ENCODE measurements at places on chromosomes 3 and 15.

DNA sequence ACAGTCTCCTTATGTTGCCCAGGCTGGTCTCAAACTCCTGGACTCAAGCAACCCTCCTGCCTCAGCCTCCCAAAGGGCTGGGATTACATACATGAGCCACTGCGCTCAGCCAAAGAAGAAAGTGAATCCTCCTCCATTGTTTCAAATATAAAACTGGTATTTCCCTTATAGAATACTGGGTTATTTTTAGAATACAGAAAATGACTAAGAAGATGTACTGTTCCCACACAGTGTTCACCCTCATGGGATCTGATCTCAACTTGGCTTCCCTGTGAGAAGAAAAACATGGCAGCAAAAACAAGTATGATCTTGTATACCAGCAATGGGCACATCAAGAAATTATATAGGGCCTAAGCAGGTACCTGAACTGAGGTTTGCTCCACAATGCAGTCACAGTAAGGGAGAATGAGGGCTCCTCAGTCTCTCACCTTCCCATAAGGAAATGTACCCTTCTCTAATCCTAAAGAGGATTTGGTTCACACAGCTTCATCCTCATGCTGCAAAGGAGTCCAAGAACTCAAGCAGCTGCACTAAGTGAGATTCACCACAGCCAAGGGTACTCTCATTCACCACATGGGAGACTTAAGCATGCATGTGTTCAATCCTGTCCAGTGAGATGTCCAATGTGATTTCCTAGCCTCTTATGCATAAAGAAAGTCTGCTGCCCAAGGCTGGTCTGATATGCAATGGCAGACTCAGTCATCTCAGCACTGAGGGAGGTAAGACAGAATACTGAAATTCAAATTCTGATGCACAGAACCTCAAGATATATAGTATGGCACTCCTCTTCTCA is 25.8 kb downstream of the USP4 start:
- no peak for DNase-seq

DNA sequence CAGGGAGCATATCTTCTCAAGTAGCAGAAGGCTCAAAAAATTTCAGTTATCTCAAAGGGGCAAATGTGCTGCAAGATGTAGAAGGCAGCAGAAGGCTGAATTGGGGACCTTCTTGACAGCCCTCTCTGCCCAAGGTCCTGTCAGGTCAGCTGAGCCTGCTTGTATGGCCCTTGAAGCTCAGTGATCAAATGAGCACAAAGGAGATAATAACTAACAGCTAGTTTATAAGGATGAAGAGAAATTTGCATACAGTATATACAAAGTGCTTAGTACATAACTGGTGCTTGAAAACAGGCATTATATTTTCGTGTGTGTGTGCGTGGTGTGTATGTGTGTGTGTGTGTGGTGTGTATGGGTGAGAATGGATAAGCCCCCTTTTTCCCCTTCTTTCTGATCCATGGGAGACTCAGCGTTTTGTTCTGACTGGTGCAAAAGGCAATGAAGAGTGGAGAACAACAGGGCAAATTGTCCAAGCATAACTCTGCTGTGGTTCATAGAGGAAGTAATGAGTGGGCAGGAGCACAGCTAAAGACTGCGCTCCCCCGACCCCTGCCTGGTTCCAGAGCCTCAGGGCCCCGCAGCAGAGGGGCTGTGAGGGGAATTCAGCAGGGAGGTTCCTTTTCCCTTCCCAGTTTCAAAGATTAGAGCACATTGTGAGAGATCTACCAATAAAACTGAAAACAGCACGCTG is 356.8 kb upstream of the NR2F2 start:
- no peak for DNase-seq

DNA sequence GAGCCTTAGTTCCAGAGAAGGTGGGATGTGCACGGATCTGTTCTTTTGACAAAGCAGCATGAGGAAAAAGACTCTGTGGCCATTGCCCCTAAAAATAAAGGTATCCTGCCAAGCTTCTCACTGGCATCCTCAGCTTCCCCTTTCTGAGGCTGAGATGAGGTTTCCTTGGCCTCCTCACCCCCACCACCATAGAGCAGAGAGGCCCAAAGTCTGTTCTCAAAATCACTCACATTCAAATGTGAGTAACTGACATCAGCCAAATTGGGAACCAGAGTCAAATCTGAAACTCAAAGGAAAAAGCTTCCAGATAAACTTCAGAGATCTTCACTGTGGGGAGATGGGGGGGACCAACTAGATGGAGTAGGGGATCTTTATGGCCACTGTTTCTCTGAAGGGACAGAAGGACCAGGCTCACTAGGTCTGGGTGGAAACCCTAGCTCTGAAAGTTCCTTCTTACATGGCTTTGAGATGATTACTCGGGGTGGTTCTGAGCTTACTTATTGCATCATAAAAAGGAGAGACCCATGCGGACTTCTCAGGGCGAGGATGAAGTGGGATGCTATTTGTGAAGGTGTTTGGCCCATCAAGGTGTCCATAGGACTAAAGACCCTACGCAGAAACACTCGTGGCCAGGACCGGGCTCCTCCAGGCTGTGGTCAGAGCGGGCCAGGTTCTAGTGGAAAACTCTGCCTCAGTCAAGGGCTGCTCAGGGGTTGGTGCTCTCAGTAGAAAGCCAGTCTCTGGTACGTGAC is 61.5 kb upstream of the MEF2A start:
- no peak for DNase-seq

DNA sequence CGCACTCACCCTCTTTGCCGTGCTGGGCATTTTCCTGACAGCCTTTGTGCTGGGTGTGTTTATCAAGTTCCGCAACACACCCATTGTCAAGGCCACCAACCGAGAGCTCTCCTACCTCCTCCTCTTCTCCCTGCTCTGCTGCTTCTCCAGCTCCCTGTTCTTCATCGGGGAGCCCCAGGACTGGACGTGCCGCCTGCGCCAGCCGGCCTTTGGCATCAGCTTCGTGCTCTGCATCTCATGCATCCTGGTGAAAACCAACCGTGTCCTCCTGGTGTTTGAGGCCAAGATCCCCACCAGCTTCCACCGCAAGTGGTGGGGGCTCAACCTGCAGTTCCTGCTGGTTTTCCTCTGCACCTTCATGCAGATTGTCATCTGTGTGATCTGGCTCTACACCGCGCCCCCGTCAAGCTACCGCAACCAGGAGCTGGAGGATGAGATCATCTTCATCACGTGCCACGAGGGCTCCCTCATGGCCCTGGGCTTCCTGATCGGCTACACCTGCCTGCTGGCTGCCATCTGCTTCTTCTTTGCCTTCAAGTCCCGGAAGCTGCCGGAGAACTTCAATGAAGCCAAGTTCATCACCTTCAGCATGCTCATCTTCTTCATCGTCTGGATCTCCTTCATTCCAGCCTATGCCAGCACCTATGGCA is 41.1 kb upstream of the CSTA start:
- no peak for DNase-seq

GRCh38 chr3:8987645-8988383 is 24.5 kb upstream of the RAD18 start:
- peak; percentile 57 for DNase-seq

DNA sequence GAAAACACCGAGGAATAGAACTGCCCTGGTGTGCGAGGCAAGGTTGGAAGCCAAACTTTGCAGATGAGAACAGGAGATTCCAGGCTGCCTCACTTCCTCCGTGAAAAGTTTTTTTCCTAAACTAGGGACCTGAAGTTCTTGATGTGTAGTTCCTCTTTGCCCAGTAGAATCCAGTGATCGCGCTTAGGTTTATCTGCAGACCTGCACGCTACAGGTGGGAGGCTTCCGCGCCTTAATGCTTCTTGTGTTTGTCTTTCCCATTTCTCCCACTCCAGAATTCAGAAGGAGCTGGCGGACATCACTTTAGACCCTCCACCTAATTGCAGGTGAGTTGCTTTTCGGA is 5.4 kb downstream of the UBE2E1 start:
- no peak for DNase-seq

DNA sequence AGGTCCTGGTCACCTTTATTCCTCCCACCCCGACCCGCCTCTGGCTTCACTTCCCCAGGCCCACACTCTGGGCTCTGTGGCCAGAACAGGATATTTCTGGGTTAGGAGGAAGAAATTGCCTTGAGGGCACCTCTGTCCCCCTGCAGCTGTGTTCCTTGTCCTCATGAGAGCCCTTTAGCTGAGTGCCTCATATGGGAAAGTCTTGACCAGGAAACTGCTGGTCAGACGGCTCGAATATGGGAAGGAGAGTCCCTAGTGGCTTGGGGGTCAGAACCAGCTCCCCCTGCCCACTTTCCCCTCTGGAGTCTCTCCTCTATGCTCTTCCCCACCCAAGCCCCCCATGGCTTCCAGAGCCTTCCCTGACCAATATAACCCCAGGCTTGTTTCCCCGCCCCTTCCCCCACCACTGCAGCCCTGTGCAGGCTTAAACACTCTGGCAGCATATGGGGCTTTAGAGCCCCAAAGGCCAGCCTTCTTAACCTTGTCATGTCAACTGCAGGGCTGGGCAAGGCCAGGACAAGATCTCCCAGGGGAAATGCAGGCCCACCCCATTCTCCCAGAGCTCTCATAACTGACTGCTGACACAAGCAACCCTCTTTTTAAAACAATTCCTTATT is 36.4 kb downstream of the SEC22C start:
- DNase-seq: no peak

DNA sequence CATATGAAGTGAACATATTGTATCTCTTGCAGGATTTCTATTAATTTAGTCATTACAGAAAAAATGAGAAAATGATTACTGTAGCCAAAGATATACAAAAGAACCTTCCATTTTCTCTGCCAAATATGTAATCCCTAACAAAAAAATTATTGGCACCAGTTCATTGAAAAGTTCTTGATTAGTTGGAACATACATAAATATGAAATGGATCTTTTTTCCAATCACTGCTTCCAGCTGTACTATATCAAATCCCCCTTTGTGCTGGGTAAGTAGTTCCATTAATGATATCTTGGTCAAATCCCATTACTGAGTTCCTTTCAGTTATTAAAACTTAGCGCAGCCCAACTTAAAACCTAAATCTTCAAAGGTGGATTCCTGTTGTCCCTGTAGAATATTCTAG is 263.8 kb downstream of the SLC9A9 start:
- DNase-seq: no peak

- no peak for DNase-seq
Measured at GRCh38 chr3:61989681-61990080, 383.7 kb downstream of the FEZF2 start.

GRCh38 chr15:43100971-43101370 is 4.9 kb downstream of the UBR1 start:
- no peak for DNase-seq

DNA sequence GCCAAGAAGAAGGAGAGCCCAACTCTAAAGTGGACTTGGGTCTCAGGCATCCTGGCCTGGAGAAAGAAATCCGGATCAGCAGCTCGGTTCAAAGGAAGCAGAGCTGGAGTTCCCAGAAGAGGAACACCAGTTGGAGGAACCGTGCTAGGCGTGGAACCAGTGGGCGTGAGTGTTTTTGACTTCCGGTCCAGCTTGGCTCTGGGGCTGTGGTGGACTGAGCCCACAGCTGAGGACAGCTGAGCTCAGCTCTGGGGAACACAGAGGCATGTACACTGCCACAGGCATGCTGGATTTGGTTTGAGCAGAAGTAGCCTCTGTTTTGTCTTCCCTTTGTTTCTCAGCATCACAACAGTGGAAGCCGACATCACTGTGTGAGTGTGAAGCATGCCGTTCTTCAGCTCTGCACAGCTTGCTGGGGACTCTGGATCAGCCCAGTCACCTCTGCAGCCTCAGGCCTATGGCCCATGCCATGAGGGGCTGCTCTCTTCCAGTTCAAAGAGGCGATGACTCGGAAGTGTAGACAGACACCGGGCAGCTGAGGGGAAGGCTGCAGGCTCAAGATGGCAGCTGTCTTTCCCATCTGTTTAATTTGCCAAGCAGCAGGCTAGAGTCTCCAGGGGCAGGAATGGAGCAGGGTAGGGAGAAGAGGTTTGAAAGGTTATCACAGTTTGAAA is 185.8 kb upstream of the UBE3A start:
- DNase-seq: no peak

DNA sequence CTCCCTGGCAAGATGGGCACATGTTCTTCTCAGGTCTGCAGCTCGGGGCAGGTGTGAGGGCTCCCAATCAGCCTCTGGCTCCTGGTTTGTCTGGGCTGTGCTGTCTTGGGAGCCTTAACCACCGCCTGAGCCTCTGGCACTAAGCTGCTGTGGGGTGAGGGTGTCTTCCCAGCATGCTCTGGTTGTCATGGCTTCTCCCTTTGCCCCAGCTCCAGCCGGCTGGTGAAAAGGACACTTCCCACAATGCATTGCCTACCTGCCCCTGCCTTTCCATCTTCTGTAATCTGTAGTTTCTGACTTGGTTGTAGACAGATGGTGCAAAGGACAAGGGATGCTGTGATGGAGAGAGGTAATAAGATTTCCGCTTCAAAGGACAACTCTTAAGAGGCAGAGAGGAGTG is 295.3 kb downstream of the TLE3 start:
- DNase-seq: no peak

GRCh38 chr3:94081884-94082283 is 19.0 kb downstream of the NSUN3 start:
- no peak for DNase-seq

DNA sequence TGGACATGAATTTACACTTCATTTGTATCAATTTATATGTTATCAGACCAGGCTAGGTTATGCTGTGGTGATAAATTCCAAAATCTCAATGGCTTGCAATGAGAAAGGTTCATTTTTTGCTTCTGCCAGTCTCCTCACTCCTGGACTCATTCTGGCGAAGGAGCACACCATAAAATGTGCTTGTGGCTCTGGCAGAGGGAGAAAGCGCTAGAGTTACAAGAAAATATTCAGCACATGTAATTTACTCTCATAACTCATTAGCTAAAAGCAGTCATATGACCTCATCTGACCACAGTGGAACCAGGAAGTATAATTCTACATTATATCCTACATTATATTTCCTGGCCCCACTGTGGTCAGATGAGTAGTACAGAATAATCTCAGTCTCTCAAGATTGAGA is 193.8 kb downstream of the BCHE start:
- DNase-seq: no peak

GRCh38 chr3:51955893-51956770 is 951 bp downstream of the GPR62 start:
- peak; percentile 38 for DNase-seq

DNA sequence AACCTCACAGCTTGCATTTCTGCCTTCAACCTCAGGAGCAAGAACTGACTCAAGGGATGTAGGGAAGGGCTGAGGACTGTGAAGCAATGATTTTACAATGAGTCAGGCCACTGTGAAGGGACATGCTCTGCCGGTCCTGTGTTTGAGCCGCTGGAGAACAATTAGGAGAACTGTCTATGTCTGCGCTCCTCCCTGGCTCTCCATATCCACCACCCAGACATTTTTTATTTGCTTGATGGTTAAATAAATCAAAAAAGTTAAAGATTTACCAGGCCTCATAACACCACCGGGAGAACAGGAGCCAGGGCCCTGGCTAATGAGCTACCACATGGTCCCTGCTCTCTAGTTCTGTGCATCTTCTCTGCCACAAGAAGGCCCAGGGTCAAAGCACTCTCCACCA is 29.6 kb downstream of the SEC61A1 start:
- DNase-seq: no peak

GRCh38 chr3:127786353-127787070 is 35.8 kb downstream of the MGLL start:
- no peak for DNase-seq

GRCh38 chr15:68819495-68820294 is 1.0 kb downstream of the ANP32A start:
- peak; percentile 44 for DNase-seq

- no peak for DNase-seq
Measured at GRCh38 chr3:178297199-178297598, 239.0 kb upstream of the KCNMB2 start.

- DNase-seq: no peak
Measured at GRCh38 chr15:64915518-64916227, 4.0 kb downstream of the ANKDD1A start.

GRCh38 chr3:71784201-71784913 is 591 bp downstream of the PROK2 start:
- no peak for DNase-seq

GRCh38 chr15:89087161-89087829 is 961 bp upstream of the ABHD2 start:
- no peak for DNase-seq
